ENCODE measurements at places on chromosomes 12 and 14. TPM values are rescaled to one million over a fixed set of nuclear protein-coding genes. Genes with fewer than 3 reads are reported as not detected.

KLRD1 gene
- total RNA-seq, result 0.79 TPM

NAV3 gene
- total RNA-seq, result not detected

HNF1A gene
- total RNA-seq, result not detected

FITM1 gene
- total RNA-seq, result 4.2 TPM

WNT5B gene
- total RNA-seq, result 0.17 TPM

BEGAIN gene
- total RNA-seq, result 1.6 TPM

SPX gene
- total RNA-seq, result 0.49 TPM

LRP1-AS gene
- not detected for total RNA-seq

PRR4 gene
- 0.87 TPM for total RNA-seq

TAS2R30 gene
- total RNA-seq, result 2.9 TPM

PTPRO gene
- total RNA-seq, result 6.5 TPM

GLIPR1L1 gene
- not detected for total RNA-seq

KCNJ8 gene
- 0.25 TPM for total RNA-seq

SLC6A12 gene
- 0.49 TPM for total RNA-seq

TRIM9 gene
- total RNA-seq, result 0.55 TPM

PRKD1 gene
- total RNA-seq, result not detected

MYH6 gene
- total RNA-seq, result not detected

TTLL5 gene
- total RNA-seq, result 28.2 TPM

TAS2R10 gene
- total RNA-seq, result 0.44 TPM

FAM90A1 gene
- not detected for total RNA-seq

SPIC gene
- total RNA-seq, result not detected

AJUBA gene
- 3.9 TPM for total RNA-seq

RNASE3 gene
- total RNA-seq, result not detected

LUM gene
- not detected for total RNA-seq

APOF gene
- total RNA-seq, result not detected
